ENCODE measurements at places on chromosomes 7 and 10.

GRCh38 chr10:122561212-122561611 lies 658 bp downstream of the DMBT1 start:
- no peak for DNase-seq

GRCh38 chr10:92430103-92430502 lies 139.1 kb downstream of the MARCHF5 start:
- DNase-seq: no peak

DNA sequence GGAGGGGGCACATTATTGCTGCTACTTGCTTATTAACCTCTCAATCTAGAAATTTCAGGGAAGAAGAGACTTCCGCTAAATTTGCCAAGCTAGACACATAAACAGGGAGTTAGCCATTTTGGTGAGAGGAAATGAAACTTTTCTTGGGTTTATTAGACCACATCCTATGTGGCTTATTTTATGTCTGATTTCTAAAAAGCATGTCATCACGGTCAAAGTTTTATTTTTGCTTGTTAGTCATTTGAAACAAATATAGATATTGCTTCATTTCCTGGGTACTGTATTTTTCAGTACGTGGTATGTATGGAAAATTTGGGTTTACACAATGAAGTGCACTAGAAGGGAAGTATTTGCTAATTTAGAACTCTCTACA lies 144.1 kb downstream of the TCF7L2 start:
- no peak for DNase-seq

DNA sequence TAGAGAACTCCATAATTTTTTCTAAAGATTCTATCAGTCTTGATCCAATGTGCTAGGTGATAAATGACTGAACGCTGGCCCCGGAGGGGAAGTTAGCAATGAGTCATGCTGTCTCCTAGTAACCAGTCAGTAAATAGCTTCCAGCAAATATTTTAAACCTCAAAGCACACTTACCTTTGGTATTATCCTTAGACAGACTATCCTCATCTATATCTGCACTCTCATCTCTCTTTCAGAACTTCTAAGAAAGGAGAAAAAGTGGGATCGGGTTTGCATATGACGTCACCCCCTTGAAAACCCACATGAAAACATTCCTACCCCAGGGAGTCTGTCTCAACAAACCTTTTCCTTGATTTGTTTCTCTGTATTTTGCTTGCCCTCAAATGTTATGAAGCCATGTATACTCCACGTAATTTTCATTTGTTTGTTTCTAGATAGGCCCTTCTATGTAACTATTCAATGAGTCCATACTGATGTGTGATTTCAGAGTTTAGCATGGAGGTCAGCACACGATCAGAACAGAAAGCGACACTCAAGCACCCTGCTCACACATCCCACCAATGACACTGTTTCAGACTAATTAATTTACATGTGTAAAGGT lies 174.9 kb upstream of the NRP1 start:
- no peak for DNase-seq

DNA sequence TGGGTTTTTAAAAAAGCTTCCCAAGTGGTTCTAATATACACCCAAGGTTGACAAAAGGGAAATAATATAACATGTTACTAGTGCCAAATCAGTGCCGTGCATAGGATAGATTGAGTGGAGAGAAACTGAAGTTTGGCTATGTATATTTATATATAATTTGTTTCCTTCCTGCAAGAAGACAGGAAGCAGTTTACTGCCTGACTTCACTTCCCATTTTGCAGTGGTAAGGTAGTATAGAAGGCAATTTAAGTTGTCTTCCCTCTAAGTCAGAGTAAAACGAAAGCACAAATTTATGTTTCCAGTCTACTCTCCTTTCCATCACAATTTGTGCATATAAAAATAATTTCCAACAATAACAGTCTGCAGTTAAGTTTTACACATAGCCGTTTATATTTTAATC lies 3.4 kb upstream of the HYCC1 start:
- no peak for DNase-seq

Data from activated CD8-positive, alpha-beta memory T cell treated with anti-CD3 and anti-CD28 coated beads, Interleukin-2, amount 50 U/mL, for 4 hours (primary cell).